Hematopoietic multipotent progenitor cell (in vitro differentiated cells): ENCODE measurements at places on chromosomes 13 and 19.

GRCh38 chr13:87877477-87877876 lies 206.3 kb downstream of the SLITRK5 start:
- no peak for DNase-seq

- no peak for DNase-seq
These were observed 325.4 kb upstream of the TSHZ3 start for GRCh38 chr19:31674503-31675192.

- peak; percentile 57 for DNase-seq
These were observed 1.1 kb downstream of the RAB8A start for GRCh38 chr19:16112778-16113177.

- no peak for DNase-seq
These were observed 6.6 kb downstream of the ZNF837 start for GRCh38 chr19:58374200-58374599.

DNA sequence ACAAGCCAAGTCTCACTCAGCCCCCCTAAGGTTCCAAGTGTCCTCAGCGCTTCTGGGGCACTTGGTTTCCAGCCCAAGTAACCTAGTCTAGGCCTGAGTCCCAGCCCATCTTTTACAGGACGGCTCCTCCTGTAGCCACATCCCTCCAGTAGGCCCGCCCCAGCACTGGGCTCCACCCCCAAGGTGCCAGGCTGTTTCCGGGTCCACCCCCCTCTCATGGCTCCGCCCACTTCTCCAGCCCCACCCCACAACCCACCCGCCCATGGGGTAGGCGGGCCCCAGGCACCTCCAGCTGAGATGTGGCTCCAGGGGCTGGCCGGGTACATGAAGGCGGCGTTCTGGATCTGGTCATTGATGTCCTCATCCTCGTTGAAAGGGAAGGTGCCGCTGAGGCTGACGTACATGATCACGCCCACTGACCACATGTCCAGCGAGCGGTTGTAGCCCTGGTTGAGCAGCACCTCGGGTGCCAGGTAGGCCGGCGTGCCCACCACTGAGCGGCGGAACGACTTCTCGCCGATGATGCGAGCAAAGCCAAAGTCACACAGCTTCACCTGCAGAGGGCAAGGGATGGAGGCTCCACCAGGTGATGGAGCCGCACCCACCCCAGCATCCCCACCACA lies 17.2 kb upstream of the DACT3 start:
- DNase-seq: no peak

GRCh38 chr13:110593430-110594130 lies 21.8 kb upstream of the NAXD start:
- peak; percentile 74 for DNase-seq

- peak; percentile 14 for DNase-seq
These were observed 146.5 kb downstream of the PCCA start for GRCh38 chr13:100235311-100235901.

DNA sequence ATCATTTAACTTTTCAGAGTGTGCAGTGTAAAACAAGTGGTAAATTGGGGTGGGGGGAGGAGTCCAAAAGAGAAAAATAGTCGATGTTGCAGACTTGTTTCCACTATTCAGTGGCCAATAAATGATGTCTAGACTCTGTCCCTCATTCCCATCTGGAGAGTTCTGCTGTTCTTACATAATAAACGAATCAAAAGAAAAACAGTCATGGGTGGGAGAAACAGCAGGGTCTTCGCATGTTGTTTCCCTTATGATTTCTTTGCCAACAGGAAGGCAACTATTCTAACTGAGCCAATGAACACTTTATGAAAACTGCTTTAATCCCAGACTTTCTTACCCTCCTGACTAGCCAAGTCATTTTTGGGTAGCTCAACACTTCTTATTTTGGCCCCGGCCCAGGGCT lies 615.5 kb downstream of the FGF9 start:
- DNase-seq: no peak
